C1 segment of cervical spinal cord (tissue), 14 donors: ENCODE measurements at places on chromosomes 7 and 10.

- DNase-seq = no peak
These were observed 83.5 kb downstream of the RELN start for GRCh38 chr7:103905997-103906396.

DNA sequence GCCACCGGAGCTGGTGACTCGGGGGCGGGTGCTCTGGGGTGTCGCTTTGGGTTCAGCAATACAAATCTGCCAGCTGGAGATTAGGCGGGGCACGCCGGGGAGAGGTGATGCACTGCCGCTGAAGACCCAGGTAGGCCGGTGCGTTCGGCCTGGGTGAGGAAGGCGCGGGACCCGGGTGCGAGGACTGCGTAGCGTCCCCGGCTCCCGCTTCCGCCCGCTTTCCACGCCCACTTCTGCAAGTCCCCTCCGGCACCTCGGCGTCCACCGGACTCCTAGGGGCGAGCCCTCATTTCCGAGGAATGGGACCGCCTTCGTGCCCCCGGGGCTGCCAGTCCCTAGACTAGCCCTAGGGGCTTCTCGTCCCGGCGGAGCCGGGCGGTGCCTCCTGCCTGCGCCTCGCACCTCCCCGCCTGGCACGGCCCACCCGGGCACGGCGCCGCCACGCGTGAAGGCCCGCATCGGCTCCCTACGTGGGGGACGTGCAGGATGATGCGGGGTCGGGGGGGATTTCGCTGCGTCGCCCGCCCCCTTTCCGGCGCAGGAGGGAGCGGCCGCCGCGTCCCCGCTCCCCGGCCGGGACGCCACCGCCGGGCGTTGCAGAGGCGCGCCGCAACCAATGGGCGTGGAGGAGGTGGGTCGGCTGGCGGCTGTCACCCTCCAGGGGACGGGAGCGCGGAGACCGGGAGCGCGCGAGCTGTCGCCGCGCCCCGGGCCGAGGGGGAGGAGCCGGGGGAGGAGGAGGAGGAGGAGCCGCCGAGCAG is 40.0 kb downstream of the HK1 start:
- DNase-seq = peak; percentile 56

DNA sequence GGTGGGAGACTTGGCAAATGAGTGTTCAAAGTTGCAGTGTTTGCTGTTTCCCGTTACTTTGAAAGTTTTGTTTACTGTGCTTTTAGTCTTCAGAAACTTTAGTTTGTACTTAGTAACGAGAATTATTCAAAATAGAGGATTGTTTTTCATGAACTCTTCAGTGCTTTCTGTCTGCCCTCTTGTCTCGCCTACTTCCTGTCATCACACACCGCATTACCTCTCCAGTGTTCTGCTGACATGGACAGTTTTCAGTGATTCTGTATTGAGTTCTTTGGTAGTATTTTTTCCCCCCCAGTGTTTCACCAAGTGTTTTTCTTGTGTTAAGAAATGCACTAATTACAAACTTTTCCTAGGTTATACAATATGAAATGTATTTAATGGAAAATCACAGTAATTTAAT is 207.0 kb downstream of the MLLT10 start:
- no peak for DNase-seq

GRCh38 chr7:149724661-149725425 is 48.5 kb downstream of the ZNF467 start:
- no peak for DNase-seq

- peak; percentile 16 for DNase-seq
These were observed 58.5 kb downstream of the LGI1 start for GRCh38 chr10:93816123-93816747.

DNA sequence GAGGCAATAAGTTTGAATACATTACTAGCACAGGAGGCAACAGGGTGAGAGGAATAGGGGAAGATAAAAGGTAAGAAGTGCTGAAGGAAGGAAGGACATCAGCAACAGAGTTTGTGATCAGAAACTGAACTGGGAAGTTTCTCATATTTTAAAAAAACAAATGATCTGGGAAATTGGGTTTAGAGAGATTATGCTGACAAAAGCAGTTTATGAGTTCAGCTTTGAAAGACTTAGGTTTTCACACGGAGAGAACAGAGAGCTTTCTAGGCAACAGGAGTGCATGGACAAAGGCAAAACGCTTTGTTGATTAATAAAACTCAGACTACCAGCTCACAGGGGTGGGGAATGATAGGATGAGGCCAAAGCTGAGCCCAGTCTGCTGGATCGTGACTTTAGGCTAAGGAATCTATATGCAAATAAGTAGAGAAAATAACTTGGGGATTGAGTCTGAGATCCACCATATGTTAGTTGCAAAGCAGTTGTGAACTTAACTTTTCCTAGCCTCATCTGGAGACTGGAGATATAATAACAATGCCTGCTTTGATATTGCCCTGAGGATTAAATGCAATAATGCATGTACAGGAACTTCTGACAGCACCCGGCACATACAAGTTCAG is 4.2 kb downstream of the OSBPL3 start:
- DNase-seq = no peak

- no peak for DNase-seq
These were observed 449.1 kb downstream of the KCNMA1 start for GRCh38 chr10:77188521-77188920.

GRCh38 chr10:133393401-133394063 is 425 bp upstream of the MTG1 start:
- DNase-seq = no peak

DNA sequence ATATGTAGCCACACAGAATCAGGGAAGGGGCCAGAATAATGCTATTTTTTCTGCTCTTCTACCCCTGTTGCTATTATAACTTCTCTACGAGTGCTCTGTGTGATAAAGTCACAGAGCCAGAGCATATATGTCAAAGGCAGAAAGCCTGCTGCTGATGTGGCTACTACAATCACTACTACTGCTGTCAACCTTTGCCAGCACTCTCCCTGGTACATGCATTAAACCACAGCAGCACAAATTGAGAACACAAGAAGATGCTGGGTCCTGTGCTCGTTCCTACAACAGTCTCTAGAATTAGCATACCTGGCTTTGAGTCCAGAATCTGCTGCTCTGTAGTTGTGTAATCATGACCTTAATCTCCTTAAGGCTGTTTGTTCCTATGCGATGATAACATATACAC is 108.6 kb downstream of the SEMA3A start:
- DNase-seq = no peak

- no peak for DNase-seq
These were observed 46.2 kb downstream of the VWDE start for GRCh38 chr7:12357508-12357907.

DNA sequence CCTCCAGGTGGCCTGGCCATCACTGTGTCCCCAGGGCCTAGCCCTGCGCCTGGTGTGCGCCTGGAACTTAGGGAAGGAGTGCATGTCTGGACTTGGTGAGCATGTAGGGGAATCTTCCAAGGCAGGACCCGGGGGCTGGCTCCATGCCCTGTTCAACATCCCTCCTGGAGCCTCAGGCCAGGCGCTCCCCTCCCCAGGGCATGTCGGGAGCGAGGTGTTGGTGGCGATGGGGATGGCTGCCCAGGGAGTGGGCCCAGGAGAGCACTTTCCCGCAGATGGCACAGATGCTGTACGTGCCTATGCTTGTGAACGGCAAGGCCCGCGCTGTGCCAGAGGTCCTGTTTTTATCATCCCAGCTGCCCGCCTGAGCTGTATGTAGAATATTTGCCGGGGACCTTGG is 55.0 kb downstream of the CDH23 start:
- DNase-seq = no peak

DNA sequence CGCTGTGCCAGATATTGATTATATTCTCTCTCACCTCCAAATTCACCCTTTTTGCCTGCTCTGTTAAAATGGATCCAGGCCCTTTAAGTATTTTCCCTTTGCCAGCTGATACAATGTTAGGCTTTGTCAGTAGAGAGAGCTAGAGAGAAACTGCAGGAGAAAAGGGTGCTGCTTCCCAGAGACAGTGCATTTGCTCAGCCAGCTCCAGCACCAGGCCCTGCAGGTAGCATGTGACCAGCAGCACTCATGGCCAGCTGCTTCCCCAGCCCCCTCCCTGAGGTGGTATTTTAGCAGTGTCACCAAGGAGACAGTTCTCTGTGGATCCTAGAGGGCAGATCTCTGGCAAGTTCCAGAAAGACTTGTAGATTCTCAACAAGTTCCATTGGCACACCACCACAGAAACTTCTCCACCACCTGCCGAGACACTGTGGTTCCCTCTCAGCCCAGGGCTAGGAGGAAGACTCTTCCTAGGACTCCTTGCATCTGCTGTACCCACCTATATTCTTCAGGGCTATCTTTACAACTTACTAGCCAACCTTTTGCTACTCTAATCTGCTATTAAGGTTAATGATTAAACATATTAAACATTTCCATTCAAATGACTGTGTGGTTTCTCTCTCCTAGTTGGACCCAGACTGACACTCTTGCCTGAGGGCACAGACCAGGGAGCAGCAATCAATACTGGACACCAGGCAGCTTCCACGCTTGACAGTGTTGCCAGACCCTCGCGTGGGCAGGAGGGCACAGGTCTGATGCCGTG is 35.6 kb upstream of the ADAM12 start:
- no peak for DNase-seq

- no peak for DNase-seq
These were observed 39.2 kb downstream of the DNAJC9 start for GRCh38 chr10:73207883-73208282.

- no peak for DNase-seq
These were observed 16.4 kb downstream of the CUX1 start for GRCh38 chr7:101833799-101834198.

DNA sequence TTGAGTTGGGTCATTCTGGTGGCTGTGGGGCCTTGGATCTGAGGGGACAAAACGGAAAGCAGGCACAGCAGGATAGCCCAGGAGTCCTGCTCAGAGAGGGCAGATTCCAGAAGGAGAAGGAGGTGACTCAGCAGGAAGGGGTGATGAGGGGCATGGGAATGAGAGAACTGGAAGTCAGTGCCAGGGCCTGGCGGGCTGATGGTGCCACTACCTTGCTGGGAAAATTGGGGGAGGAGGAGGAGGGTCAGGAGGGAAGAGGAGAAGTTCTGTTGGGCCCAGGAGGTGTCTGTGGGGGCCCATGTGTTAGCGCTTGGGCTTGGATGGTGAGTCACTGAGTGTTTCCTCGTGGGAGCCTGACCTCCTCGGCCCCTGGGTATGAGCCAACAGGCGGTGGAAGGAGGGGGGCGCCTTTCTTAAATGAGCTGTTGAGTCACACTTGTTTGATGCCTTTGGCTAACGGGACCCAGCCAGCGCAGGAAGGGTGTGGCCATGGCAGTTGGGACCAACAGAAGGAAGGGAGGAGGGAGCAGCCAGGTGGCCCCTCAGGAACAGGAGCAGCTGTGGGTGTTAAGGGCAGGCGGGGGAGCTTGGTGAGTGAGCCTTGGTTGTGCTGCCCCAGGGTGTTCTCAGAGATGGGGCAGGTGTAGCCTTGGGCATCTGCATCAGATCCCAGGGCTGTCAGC is 130.0 kb upstream of the BTBD16 start:
- DNase-seq = no peak

DNA sequence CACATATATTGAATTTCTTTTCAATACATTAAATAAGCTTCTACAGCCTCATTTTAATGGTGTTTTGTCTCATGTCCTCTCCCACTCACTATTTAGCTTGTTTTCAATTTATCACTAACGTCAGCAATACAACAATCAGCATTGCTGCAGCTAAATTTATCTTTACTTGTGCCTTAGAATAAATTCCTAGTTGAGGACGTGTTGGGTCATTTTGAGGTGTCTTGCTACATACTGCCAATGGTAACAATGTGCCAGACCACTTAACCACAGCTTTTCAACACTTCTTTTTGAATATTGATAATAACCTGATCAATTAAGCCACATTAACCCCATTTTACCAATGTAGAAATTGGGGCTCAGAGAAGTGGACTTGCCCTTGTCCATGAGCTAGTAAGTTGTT is 26.0 kb downstream of the FRMPD2 start:
- DNase-seq = no peak

DNA sequence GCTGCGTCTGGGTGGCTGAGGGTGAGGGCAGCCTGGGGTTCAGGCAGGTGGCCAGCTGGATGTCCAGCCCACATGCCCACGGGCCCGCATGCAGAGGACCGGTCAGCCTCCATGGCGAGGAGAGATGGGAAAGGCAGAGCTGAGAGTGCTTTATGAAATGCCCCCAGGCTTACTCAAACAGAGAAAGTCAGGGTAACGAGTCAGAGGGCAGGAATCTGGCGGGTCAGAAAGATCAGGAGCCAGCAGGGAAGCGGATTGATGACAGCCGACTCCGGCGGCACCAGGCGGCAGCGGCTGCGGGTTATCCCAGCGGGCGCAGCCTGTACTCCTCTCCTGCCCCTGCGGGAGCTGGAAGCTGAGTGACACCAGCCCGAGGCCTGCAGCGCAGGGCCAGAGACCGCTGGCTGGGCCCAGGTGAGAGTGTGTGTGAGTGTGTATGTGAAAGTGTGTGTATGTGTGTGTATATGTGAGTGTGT is 13.4 kb downstream of the SLC13A4 start:
- DNase-seq = no peak

- no peak for DNase-seq
These were observed 93.6 kb downstream of the RGS10 start for GRCh38 chr10:119448628-119449584.

DNA sequence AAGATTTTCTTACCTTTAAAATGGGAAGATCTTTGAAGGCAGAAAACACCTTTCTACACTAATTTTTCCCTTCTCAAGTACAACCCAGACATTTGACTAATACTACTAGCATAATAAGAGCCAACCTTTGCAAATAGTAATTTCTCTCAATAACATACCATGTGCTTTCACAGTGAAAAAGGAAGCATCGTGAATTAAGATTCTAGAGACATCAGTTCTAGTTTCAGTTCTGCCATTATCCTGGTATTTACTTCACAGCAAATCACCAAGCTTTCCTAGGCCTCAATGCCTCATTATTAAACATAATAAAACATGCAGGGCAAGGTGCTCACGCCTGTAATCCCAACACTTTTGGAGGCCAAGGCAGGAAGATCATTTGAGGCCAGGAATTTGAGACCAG is 24.9 kb downstream of the GSAP start:
- no peak for DNase-seq

DNA sequence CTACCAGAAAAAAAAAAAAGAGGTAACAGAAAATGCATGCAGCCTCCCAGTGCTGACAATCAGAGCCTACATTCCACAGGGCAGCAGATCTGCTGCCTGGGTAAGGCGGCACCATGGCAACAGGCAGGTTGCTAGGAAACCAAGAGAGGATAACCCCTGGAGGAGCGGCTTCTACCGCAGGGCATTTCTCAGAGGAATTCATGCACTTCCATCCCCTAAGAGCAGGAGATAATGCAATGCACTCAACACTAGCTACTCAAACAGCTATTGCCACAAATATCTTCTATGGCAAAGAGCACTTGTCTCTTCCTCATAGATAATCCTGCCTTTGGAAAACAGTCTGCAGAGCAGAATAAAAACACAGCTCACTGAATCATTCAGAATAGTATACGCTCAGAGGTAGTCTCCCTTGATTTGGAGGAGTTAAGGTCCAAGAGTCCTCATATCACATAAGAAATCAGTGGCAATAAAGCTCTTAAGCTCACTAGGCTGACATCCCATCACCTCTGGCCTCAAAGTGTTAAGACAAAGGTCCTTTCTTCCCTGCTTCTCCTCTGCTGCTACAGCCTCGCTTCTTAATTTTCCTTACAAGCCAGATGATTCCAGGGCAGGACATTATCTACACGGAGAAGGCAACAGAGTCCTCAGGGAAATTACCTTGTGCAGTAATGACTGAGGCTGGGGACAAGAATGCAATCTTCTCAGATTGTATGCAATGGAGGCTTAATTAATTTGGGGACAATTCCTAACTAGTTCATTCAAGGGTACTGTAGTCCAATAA is 10.7 kb downstream of the PSAP start:
- DNase-seq = peak; percentile 54
